Kidney capillary endothelial cell (primary cell): ENCODE measurements at places on chromosomes 7 and 10.

- DNase-seq: no peak
These were observed 69.8 kb downstream of the TCF7L2 start for GRCh38 chr10:113019692-113020474.

DNA sequence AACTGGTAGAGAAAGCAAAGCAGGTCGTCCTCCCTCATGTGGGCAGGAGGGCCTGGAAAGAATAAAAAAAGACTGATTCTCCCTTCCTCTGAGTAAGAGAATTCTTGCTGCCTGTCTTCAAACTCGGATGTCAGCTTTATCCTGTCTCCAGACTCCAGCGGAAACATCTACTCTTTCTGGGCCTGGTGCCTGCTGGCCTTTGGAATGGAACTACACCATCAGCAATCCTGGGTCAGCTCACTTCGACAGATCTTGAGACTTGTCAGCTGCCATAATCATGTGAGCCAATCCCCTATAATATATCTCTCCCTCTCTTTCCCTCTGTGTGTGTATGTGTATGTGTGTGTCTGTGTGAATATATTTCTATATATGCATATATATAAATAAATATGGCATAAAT is 411.0 kb upstream of the DPP6 start:
- DNase-seq: no peak

DNA sequence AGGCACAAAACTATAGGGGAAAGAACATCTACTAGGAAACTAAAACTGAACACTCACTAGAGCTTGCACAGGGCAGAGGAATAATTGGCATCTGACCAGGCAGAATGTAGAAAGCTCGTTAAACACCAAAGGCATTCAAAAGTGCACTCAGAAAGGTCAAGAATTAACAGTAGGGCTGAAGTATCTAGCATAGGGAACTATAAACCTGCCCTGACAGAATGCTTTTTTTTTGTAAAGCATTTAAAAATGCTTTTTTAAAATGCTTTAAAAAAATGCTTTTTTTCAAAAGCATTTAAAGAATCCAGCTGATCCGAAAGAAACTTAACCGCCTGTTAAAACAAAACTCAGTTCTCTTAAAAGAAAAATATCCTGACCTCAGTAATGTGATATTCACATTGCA is 74.6 kb upstream of the EGFR start:
- no peak for DNase-seq

DNA sequence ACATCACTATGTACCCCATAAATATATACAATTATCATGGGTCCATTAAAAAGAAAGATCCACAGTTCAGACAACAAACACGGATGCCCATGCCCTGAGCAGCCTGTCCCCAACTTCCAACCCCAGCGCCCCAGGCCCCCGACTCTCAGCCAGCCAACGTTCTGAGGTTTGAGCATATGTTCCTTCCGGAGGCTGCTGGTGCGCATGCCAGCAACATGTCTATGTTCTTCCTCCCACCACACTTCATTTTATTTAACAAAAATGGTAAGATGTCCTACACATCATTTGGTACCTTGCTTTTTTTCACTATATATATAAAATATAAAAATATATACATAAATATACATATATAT is 250.9 kb downstream of the MAD1L1 start:
- no peak for DNase-seq

- no peak for DNase-seq
These were observed 120.4 kb downstream of the ZMIZ1 start for GRCh38 chr10:79189181-79189580.

- no peak for DNase-seq
These were observed 147.6 kb downstream of the DIP2C start for GRCh38 chr10:541750-542371.

DNA sequence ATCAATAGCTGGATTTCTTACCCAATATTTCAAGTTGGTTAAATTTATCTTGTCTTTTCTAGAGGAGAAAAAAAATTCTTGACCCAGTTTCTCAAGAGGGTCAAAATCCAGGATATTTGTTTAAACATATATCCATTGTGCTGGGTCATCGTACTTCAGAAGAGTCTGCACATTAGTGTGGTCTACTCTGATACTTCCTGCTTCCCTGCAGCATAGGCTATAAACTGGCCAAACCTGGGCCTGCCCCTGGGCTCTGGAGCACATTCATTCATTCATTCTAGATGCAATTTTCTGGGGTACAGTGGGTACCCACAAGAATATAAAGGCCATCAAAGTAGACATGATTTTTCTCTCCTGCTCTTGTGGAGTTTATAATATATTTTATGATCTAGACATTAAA is 142.1 kb upstream of the WNT16 start:
- no peak for DNase-seq

- no peak for DNase-seq
These were observed 80.2 kb downstream of the HIF1AN start for GRCh38 chr10:100615908-100616307.

GRCh38 chr10:26445411-26446031 is 7.4 kb downstream of the APBB1IP start:
- DNase-seq: no peak

DNA sequence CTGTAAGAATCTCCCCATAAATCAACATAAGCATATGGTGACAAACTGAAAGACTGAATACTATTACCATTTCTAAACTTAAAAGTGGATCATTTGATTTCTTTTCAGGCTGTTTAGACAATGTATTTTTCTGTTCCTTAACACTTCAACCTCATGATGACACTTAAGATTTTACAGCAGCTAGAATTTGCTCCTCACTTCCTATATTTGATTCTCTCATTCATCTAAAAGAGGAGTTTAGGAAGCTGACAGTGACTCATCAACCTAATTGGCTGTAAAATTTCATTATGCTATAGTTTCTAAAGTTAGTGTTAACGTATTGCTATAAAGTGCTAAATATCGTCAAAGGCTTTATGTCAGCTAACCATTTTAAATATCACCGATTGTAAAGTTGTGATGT is 478.7 kb downstream of the GRM8 start:
- no peak for DNase-seq

- no peak for DNase-seq
These were observed 19.0 kb downstream of the GPER1 start for GRCh38 chr7:1106793-1107421.

DNA sequence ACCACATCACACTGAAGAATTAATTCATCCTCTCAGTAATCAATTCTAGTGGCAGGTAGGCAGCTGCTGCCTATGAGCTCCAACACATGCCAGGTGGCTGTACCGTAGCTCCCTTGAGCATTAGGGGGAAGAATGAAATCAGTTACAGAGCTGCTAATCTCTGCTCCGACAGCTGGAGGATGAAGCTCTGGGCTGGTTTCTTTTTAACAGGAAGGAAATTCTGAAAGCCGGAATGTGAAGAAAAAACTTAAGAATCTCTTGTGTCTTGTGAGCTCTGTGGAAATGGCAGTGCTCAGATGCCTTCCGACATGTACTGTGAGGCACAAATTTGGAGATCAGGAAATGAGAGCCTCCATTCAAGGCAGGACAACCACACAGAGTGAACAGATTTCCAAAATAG is 2.8 kb upstream of the AHCYL2 start:
- DNase-seq: no peak

GRCh38 chr7:5276611-5277010 is 6.1 kb upstream of the SLC29A4 start:
- no peak for DNase-seq

- DNase-seq: no peak
These were observed 164.7 kb downstream of the CPEB3 start for GRCh38 chr10:92126100-92126650.

DNA sequence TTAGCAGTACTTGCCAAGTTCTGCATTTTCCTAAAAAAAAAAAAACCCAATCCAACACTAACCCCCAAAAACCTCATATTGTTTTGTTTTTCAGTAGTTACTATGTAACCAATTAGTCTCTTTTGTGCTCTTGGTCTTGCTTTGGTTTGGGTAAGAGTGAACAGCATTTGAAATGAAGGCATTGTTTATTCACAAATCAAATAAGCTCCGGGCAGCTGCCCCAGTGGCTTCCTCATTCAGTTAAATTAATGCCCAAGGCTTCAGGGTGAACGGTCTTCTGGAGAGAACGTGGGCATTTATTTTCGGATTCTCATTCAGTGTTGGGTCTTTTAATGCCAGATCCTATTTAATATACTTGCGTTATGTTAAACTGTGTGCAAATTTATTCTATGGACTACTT is 108.7 kb downstream of the GFRA1 start:
- DNase-seq: no peak

DNA sequence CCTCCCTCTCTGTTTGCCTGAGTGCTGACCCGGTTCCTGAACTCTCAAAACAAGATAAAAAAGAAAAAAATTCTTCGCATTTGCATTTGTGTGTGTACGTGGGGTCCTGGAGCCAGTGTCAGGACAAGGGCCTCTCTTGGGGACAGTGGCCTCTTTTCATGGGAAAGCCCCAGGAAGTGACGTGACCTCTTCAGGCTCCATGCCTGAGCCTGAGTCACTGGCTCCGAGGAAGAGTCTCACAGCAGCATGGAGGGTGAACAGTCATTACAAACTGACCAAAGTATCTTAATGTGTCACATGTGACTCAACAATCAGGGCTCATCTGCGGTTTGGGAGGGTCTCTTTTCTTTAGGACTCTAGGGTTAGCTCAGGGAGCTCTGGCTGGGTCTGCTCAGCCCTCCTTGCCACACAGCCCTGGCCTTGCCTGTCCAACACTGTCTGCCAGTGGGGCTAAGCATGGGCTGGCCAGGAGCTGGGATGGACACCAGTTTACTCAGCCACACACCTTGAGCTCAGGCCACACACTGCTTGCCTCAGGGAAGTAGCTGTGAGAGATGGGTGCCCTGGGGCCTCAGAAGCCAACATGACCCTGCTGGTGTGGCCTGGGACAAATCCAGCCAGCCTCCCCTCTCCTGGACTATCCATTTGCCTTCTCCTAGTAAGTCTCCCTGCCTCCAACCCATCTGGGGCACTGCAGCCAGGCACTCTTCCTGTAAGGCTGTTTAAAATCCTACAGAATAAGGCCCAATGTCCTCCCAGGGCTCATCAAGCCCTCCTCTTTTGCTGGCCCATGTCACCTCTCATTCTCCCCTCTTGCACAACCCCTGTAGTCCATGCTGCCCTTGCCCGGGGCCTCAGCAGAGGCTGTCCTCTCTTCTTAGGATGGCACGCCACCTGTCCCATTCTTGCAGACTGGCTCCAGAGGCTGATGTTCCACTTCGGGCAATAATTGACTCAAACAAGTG is 10.5 kb downstream of the TMEM273 start:
- DNase-seq: peak; percentile 87

DNA sequence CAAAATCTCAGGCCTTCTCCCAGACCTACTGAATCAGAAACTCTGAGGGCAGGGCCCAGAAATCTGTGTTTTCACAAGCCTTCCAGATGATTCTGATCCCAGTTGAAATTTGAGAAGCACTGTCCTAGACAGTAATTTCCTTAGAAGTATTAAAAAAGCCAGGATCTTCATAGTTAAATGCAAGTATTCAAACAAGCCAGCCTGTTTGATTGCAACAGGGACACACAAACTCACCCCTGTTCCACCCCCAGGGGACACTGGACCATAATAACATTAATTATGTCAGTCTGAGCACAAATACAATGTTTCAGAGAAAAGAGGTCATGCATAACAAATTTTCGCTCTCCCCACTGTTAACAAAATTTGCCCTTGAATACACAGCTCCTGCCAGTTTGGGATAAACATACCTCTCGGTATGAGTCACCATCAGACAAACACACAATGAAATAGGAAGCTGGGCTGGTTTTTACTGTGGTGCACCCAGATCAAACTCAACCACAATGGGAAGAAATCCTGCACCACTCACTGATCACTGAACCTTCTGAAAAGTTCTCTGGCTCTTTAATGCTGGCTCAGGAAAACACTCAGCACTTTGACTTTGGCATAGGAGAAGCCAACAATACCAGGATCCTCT is 34.3 kb downstream of the ABLIM1 start:
- DNase-seq: peak; percentile 45

DNA sequence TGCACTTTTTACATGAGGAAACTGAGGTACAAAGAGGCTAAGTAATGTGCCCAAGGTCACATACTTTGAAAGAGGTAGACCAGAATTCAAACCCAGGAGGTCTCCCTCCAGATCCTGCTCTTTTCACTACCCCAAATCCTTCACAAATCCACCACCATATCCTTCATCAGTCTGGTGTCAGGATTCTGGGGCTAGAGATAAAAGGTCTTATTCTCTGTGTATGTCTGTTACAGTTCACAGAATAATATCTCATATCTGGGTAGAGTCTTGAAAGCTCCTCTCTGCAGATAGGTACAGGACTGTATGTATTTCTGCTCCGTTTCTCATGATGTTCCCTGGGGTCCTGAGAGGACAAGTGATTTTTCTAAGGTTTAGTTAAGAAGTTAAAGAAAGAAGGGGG is 4.9 kb downstream of the PIK3CG start:
- DNase-seq: no peak

GRCh38 chr7:104035351-104035750 is 45.9 kb upstream of the RELN start:
- DNase-seq: no peak

DNA sequence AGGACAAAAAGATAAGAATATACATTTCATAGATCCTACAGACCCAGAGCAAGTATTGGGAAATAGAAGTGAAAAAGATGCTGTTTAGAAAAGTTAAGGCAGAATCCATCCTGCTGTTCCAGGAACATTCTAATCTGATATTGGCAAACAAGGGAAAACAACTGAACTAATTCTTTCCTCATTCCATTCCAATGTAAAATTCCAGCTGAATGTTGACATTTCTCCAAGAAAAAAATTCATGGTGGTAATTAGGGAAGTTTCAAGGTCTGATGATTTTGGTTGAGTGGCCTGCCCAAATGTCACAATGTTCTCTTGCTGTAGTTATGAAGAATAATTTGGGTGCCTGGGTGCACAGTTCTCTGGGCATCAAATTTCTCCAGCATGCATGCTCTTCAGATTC is 15.2 kb downstream of the PIP start:
- DNase-seq: no peak

GRCh38 chr10:2414039-2414438 is 653.3 kb upstream of the PFKP start:
- DNase-seq: no peak

DNA sequence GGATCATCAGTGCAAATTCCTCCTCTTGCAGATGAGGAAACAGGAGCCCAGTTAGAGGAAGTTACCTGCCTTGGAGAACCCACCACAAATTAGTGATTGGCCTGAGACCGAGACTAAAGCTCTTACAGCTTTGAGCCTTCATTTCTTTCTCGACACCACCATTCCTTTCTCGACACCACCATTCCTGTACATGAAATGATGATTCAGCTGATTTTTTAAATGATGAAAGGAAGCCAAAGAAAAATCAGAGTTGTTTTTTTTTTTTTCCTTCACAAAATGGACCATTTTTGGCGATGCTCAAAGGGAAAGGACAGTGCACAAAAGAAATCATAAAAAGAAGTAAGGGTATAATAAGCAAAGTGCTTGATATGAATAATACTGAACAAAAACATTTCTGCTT is 1080.2 kb upstream of the AUTS2 start:
- DNase-seq: no peak

GRCh38 chr7:122628651-122629411 is 70.1 kb downstream of the RNF133 start:
- no peak for DNase-seq

GRCh38 chr10:109889867-109890266 is 33.4 kb downstream of the XPNPEP1 start:
- DNase-seq: peak; percentile 81

- DNase-seq: no peak
These were observed at the start of gene SPAG6 for GRCh38 chr10:22345301-22346095. SPAG6 (plus strand) TSS chr10:22345496; CDS start chr10:22345612, 116 bp downstream.

GRCh38 chr7:1936531-1937251 is 266.6 kb downstream of the ELFN1 start:
- DNase-seq: no peak
